ENCODE measurements at places on chromosomes 1 and 21.

GRCh38 chr21:46667741-46668380 lies 32.4 kb downstream of the PRMT2 start:
- DNase-seq, result no peak

DNA sequence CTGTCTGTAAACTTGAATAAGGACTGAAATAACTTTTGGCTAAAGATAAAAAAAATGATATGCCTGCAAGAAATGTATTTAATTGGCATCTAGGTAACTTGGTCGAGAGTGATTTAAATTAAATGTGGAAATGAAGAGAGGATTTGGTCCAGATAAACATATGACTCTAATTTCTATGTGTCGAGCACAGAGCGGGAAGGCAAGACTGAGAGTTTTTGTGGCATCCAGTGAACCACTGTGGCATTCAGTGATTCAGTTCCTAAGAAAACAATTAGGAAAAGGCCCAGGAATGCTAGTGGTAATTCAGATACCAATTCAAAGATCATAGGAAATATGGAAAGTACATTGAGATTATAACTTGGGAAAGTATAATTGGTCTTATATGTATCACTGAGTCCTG lies 39.6 kb downstream of the PDE4B start:
- DNase-seq, result no peak

- DNase-seq, result no peak
Measured at GRCh38 chr1:178580096-178580495, 67.2 kb downstream of the TEX35 start.

DNA sequence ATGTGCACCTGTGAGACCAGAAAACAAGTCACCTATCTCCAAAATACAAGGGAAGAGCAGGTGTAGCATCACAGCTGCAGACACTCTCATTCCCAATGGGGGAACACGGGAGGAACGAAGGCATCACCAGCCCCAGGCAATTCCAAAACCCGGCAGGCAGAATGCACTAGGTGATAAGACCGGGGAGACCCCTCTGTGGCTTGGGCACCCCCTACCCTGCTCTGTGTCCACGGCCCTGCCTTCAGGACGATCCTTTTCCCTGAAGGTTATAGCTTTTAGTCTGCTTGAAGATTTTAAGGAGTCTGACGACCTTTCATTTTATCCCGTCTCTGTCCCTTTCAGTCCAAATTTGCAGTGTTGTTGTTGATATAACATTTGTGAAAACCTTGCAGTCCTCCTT lies 19.2 kb downstream of the TRPM2 start:
- DNase-seq, result no peak

DNA sequence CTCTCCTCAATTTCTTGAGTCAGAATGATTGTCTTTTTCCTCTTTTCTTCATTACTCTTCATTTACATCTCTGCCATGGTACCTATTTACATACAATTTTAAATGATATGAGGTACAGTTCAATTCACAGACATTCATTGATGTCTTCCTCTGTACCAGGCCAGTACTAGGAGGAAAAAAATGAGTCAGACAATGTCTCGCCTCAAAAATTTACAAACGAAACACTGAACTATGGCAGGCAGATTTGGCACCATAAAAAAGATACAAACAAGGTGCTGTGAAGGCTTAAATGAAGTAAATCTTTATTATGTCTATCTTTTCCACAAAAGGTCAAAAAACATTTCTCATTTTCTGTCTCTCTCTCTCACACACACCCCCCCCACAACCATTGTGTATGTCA lies 71.0 kb downstream of the RGS13 start:
- no peak for DNase-seq

- DNase-seq, result no peak
Measured at GRCh38 chr1:153771261-153771660, 3.9 kb upstream of the SLC27A3 start.

DNA sequence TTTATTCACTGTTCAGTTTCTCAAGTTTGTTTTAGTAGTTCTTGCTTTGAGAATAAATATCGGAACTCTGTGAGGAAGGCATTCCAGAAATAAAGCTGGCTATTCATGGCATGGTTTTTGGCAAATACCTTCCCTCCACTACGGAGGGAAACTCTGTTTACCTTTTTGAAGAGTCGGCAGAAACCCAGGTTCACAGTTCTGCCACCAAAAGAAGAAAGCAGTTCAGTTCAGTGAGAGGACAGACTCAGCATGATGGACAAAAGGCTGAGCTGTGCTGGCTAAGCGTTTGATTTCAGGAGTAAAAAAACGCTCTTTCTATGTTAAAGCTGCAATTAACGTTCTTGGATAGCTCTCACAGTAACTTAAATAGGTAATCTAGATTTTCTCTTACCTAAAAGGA lies 42.4 kb downstream of the CNN3 start:
- DNase-seq, result no peak

GRCh38 chr1:2392686-2393085 lies 1.0 kb downstream of the RER1 start:
- no peak for DNase-seq

GRCh38 chr1:110426854-110427253 lies 19.4 kb upstream of the LAMTOR5 start:
- DNase-seq, result no peak

- DNase-seq, result no peak
Measured at GRCh38 chr1:201028461-201028889, 5.0 kb upstream of the KIF21B start.

GRCh38 chr1:205257735-205258134 lies 30.0 kb downstream of the TMCC2 start:
- no peak for DNase-seq

DNA sequence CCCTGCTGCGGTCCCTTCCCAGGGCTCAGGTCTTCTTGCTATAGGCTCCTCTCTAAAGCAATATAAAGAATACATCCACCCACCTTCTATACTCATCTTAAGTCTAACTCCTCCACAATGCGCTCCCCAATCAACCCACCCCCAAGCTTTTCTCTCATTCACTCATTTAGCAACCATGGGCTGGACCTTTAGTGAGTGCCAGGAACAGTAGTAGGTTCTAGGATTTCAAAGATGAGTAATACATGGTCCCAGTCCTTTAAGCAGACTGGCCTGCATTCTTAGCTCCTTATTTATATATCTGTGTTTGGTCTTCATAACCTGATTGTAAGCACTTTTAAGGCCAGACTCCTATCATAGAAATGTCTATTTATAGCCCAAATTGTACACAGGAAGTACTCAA lies 5.9 kb downstream of the CAMK1G start:
- no peak for DNase-seq

- DNase-seq, result no peak
Measured at GRCh38 chr1:8412183-8412831, 94.4 kb downstream of the SLC45A1 start.

- DNase-seq, result no peak
Measured at GRCh38 chr1:21189421-21189820, 12.7 kb upstream of the EIF4G3 start.

DNA sequence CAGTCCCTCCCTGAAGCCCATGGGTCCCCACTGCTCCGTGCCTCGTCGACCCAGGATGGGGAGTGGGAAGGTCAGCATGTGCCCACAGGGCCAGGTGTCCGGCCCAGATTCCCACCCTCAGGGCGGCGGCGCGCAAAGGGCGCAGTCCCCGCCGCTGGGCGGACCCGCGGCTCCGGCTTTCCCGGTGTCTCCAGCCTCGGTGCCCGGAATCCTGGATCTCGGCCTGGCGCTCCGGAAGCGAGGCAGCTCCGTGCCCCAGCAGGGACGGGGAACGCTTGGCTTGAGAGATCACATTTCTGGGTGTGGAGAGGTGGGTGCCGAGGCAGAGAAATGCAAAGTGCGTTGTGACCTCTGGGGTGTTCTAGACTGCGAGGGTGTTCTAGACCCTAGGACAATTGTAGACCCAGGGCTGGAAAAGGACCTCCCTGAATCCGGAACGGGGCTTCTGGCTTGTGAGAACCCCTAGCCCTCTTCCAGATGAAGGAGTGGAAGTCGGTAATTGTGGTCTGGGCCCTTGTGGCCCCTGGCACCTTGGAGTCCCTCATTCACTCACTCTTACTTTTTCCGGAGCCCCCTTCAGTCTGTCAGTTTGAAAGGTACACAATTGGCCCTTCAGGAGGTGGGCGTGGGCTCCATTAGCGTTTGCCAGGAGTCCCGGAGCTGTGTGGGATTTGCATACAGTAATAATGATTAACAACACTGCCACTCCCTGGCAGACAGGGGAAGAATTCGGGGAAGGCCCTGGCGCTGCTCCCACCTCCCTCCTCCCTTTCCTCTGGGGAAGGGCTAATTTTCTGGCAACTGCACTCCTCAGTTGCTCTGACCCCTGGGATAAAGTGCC lies 1.6 kb upstream of the KCND3 start:
- DNase-seq, result no peak

DNA sequence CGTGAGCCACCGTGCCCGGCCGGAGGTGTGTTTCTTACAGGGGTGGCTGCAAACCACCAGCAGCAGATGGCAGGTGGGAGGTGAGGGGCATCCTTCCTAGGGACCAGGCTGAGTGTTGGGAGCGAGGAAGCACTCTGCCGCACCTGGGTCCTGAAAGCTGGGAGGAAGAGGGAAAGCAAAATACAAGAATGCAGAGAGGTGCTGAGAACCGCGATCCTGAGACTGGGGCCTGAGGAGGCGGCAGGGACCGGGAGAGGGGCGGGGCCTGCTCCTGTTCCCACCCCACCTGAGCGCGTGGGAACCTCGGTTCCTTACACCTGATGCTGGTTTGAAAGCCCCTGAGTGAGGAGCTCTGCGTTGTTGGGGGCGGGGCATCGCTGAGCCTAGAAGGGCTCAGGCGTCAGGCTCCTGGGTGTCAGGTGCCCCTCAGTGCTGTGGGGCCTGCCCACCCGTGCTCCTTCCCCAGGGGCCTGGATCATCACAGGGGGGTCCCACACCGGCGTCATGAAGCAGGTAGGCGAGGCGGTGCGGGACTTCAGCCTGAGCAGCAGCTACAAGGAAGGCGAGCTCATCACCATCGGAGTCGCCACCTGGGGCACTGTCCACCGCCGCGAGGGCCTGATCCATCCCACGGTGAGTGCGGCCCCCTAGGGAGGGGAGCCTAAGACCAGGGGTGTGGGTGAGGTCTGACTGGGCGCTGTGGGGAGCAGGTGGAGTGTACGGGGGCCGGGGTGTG lies 15.5 kb downstream of the TRPM2 start:
- no peak for DNase-seq

- no peak for DNase-seq
Measured at GRCh38 chr1:155245163-155245524, 10.1 kb downstream of the ENTREP3 start.

DNA sequence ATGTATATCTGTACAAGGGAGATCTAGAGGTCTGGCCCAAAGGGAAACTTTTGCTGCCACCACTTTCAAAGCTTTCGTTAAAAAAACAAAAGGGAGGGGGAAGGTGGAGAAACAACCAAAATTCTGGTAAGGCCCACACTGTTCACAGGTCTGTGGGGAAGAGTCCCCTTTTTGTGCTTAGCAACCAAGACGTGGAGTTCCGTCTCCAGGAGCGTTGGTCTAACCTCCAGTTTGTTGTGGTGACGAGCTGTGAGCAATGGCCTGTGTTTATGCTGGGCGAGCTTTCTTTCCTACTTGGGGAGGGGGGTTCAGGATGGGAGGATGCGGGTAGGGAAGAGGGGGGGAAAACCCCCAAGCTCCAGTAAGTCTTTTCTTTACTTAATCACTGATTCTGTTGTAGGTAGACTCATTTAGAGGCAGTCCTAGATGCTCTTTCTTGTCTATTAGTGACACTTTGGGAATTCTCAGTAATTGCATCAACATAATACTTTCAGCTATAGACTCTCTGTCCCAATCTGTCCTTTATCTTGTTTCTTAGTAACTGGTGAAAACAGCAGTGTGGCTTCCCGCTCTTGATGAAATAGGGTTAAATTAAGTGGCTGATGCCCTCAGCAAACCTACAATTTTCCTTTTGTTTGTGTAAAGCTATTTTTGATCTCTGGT lies 1.5 kb downstream of the HIPK1 start:
- DNase-seq, result peak; percentile 41

- DNase-seq, result no peak
Measured at GRCh38 chr21:37449302-37449937, 82.8 kb downstream of the DYRK1A start.

DNA sequence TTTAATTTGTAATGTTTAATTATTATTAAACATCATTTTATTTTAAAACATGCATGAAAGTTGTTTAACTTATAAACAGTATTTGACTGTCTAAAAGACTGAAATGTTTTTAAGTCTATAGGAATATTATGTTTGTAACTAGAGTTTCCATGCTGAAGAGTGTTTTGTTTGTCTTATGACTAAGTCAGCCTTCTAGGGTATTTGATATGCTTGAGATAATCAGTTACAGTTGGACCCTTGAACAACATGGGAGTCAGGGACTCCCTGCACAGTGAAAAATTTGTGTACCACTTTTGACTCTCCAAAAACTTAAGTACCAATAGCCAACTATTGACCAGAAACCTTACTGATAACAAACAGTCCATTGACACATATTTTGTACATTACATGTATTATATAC lies 45.5 kb upstream of the KANK4 start:
- no peak for DNase-seq

- no peak for DNase-seq
Measured at GRCh38 chr1:93528412-93528811, 80.5 kb downstream of the FNBP1L start.

DNA sequence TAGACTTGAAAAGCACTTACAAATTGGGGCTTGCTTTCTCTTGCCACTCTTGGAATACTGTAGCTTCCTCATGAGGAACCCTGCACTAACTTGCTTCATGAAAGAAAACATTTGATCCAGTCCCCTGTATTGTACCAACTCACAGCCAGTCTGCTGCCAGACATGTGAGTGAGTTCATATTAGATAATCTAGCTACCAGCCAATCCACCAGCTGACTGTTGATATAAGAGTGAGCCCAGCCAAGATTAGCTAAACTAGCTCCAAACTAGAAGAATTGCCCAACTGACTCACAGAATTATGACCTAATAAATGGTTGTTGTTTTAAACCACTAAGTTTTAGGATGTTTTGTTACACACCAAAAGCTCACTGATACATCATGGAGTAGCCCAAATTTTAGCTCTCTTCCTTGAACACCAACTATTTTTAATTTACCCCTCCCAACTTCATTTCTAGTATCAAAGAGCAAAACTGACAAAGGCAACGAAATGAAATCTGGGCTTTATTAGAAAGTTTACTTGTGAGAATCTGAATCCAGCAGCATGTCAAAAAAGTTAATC lies 6.6 kb upstream of the RGS8 start:
- DNase-seq, result no peak

- no peak for DNase-seq
Measured at GRCh38 chr1:76682138-76682537, 185.1 kb upstream of the ST6GALNAC5 start.

DNA sequence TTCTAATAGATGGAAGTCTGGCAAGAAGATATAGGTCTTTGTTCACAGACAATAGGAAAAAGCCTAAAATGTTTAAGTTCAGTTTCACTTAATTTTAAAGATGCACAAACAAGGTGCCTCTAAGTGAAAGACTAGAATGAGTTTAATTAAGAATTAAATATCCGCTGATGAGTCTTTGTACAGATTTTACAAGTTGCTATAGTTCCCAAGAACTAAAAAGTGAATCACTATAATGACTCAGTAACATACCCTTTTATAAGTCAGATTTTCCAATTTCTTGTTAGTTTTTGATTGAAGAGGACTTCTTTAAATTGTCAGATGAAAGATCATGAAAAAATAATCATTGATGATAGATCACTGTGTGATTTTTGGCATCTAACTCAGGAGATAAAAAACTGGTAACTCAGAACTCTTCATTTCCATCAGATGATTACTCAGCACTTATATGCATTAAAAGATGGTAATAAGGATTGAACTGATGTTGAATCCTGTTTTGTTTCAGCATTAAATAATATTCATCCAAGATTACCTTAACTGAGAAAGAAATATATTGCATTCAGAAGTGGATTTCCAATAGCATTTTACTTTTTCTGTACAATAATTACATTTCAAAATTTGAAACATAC lies 59.0 kb upstream of the ST6GALNAC3 start:
- no peak for DNase-seq

All from activated CD4-positive, alpha-beta T cell treated with anti-CD3 and anti-CD28 coated beads for 1 hour (primary cell).